Neural progenitor cell (in vitro differentiated cells): ENCODE measurements at places on chromosomes 5 and 9. TPM values are rescaled to one million over a fixed set of nuclear protein-coding genes. Genes with fewer than 3 reads are reported as not detected.

Gene PDCD1LG2
- not detected in 2 replicates for total RNA-seq

GRCh38 chr9:6915635-6916034 is 157.9 kb downstream of the KDM4C start:
- peak; percentile 20 for DNase-seq

DNA sequence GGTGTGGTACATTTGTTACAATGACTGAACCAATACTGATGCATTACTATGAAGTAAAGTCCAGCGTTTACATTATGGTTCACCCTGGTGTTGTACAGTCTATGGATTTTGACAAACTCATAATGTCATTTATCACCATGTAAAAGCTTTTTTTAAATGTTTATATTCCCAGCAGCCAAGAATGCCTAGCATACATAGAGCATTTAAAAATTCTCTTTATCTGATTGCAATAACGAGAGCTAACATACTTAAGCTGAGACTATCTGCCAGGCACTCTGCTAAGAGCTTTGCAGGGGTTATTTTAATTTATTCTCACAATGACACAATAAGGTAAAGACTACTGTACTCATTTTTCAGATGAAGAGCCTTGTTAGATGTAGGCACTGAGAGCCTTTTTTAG is 24.1 kb downstream of the PRDM6 start:
- DNase-seq, result no peak

GRCh38 chr9:121483049-121483448 is 16.6 kb downstream of the GGTA1 start:
- DNase-seq, result no peak

Gene SPINK6
- total RNA-seq, result not detected in 2 replicates

Gene NDUFS6
- 54.2 TPM in 2 replicates for total RNA-seq

Gene EIF4E1B
- total RNA-seq, result 0.06 and 0.68 TPM in 2 replicates

Gene CACNA1B
- total RNA-seq, result 0.30 and 1.5 TPM in 2 replicates

DNA sequence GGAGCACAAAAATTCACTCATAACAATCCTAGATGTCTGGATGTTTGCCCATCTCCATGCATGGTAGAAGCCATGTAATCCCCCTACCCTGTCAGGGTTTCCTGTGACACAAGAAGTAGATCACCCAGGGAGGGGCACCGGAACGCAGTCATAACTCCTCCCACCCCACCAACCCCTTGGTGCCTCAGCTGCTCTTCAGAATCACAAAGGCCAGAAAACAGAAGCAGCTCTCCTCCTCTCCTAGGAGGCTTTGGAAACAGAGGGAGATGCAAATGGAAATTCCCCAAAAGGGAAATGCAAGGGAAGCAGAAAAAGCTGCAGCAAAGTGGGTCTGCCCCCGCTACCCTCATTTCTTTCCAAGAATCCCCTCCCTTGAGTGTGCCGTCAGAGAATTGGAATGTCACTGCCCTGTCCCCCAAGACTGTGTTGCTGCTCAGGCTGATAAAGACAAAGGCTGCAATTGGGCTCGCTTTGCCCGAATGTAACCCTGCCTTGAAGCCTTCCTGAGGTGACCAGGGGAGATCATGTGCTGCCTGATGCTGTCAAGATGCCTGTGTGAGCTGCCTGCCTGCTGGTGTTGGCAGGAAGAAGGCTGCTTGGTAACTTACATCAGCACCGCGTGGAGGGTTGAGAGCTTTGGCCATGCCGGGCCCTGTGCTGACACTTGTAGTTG is 65.5 kb upstream of the ABCA1 start:
- peak; percentile 85 for DNase-seq

- DNase-seq, result no peak
Measured at GRCh38 chr5:139138109-139138508, 60.1 kb downstream of the SIL1 start.

- no peak for DNase-seq
Measured at GRCh38 chr5:113124914-113125313, 148.3 kb downstream of the DCP2 start.

DNA sequence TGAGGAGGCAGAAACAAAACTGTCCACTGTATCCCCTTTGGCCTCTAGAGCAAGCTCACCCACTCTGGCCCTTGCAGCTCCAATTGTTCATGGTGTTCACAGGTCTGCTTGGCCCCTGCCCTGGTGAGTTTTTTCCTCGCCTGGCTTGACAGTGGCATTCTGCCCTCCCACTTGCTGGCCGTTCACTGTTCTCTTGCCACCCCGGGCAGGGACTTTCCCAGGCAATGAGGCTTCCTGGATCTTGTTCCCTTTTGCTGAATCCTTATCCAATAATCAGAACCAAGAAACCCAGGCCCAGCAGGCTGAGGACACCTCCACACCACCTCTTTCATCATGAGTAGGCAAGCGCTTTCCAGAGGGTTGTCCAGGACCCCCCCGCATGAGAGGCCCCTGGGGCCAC is 31.2 kb downstream of the ZNF618 start:
- DNase-seq, result no peak

DNA sequence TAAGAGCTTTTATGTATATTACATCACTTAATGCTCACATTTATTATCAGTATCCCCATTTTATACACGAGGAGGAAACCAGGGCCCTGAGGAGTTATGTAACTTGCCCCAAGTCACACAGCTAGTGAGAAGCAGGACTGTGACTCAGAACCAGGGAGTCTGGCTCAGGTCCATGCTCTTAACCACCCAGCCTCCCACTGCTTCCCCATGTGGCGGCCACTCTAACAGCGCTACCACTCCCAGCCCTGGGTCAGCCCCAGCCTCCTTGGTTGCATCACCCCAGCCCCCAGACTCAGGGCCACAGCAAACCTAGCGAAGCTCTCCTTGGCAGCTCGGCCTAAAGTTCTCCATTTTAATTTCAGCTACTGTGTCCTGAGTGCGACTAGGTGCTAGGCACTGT is 159.1 kb downstream of the PAX5 start:
- DNase-seq, result no peak

Gene HTR4
- total RNA-seq, result 0.06 TPM in 1 of 2 replicates, not detected in the other

Gene SLC34A1
- not detected in 2 replicates for total RNA-seq

DNA sequence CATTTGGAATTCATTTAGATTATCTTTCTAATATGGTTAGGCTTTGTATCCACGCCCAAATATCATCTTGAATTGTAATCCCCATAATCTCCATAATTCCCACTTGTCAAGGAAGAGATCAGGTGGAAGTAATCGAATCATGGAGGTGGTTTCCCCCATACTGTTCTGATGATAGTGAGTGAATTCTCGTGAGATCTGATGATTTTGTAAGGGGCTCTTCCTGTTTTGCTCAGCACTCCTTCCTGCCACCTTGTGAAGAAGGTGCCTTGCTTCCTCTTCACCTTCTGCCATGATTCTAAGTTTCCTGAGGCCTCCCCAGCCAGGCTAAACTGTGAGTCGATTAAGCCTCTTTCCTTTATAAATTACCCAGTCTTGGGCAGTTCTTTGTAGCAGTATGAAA is 527.5 kb upstream of the ARRDC3 start:
- no peak for DNase-seq

DNA sequence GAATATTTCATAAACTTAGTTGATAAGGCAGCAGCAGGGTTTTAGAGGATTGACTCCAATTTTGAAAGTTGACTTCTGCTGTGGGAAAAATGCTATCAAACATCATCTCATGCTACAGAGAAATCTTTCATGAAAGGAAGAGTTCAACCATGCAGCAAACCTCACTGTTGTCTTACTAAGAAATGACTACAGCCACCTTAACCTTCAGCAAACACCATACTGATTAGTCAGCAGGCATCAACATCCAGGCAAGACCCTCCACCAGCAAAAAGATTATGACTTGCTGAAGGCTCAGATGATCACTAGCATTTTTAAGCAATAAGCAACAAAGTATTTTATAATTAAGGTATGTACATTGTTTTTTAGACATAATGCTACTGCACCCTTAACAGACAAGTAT is 7.6 kb downstream of the TMEM174 start:
- no peak for DNase-seq

Gene OCLN
- total RNA-seq, result 57.7 and 67.5 TPM in 2 replicates

GRCh38 chr9:120696551-120697230 is 17.6 kb downstream of the MEGF9 start:
- DNase-seq, result no peak

Gene OTP
- not detected in 2 replicates for total RNA-seq

Gene SPINK7
- total RNA-seq, result not detected in 2 replicates

- no peak for DNase-seq
Measured at GRCh38 chr9:37621273-37622121, 29.1 kb upstream of the TOMM5 start.

GRCh38 chr5:19125956-19126713 is 861.9 kb downstream of the CDH18 start:
- no peak for DNase-seq

- DNase-seq, result no peak
Measured at GRCh38 chr5:12566441-12566840, 662.2 kb upstream of the CTNND2 start.

Gene APBA1
- total RNA-seq, result 2.1 and 3.4 TPM in 2 replicates

Gene DBN1
- 113 and 338 TPM in 2 replicates for total RNA-seq

- DNase-seq, result no peak
Measured at GRCh38 chr9:114461468-114461867, 43.8 kb downstream of the WHRN start.

Gene DMRT2
- total RNA-seq, result not detected in 2 replicates

DNA sequence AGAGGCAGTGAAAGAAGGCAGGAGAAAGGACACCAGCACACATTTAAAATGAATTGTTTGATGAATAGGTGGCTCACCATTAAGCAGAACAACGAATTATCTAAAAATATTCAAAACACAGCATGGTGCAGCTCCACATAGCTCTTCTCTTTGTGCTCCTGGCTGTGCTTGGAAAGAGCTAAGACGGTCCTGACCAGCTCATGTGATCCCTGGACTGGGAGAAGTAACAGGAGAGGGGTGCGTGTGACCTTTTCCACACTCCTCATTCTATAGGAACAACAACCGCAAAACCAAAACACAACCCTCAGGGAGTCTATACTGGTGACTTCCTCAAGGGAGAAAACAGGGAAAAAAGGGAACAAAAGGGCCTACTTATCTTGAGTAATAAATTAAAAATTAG is 140.5 kb downstream of the DIRAS2 start:
- DNase-seq, result peak; percentile 5

GRCh38 chr9:103226647-103227013 is 231.5 kb downstream of the CYLC2 start:
- DNase-seq, result no peak

DNA sequence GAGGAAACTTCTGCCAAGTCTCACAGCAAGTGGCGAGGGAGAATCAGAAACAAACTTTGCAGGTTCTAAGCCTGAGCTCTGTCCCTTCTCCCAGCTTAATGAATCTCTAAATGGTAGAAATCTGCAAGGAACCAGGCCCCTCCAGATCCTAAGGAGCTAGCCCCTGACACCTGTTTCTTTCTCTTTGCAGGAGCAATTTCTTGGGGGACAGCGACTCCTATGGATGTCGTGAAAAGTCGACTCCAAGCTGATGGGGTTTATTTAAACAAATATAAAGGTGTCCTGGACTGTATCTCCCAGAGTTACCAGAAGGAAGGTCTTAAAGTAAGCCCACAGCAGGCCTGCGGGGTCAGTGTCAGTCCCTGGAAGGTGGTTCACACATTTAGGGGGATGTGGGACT is 21.8 kb downstream of the IL9 start:
- DNase-seq, result no peak

GRCh38 chr9:130998597-130999244 is 10.3 kb upstream of the LAMC3 start:
- no peak for DNase-seq

Gene PDE4D
- 2.0 and 2.3 TPM in 2 replicates for total RNA-seq

Gene ZNF484
- total RNA-seq, result 24.3 and 36.9 TPM in 2 replicates

Gene C9orf50
- not detected in 2 replicates for total RNA-seq

GRCh38 chr5:32522429-32523143 is 62.8 kb upstream of the SUB1 start:
- DNase-seq, result no peak

Gene FCN2
- not detected in 2 replicates for total RNA-seq

GRCh38 chr9:136599811-136600660 is 54.2 kb upstream of the NOTCH1 start:
- no peak for DNase-seq

DNA sequence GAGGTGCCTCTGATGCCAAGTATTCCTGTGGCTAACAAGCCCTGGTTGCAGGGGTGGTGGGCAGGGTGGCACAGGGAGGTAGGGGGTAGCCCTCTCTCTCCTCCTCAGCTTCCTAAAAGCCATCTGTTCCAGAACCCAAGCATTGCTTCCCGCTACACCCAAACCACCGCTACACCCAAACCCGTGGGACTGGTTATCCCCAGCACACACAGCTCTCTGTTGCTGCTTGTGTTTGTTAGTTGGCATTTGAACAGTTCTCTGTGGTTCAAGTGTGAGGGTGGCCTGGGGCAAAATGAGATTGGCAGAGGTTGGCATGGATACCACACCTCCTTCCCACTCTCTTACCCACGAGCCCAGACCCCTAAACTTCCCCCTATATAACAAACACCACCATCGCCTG is 40.4 kb downstream of the SPARC start:
- DNase-seq, result no peak
